ENCODE measurements at places on chromosomes 2 and 18.

GRCh38 chr2:213559053-213559452, 274.8 kb downstream of the SPAG16 start:
- no peak for DNase-seq

- no peak for DNase-seq
Measured at GRCh38 chr2:154697418-154698252, 860 bp upstream of the KCNJ3 start.

DNA sequence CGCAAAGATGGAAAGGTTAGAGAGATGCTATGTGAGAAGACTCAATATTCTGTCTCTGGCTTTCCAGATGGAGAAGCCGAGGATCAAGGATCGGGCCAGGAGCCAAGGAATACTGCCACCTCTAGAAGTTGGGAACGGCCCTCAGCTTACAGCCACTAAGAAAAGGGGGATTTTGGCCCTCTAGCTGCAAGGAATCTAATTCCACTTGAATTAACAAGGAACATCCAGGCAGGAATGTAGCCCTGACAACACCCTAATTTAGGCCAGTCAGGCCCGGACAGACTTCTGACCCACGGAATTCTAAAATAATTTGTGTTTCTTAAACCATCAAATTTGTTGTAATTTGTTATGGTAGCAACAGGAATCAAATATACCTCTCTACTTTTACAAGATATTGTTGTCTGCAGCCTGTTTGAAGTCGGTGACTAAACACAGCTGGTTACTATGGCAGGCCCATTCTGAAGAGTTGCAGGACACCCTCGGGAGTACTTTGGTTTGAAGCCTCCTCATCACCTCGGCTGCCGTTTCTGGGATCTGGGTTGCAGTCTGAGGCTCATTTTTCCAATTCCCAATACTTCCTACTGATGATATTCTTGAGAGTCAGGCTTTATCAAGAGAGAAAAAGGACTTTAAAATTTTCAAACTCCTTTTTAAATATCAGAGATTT, 1131.2 kb downstream of the TSN start:
- DNase-seq = no peak

- DNase-seq = no peak
Measured at GRCh38 chr2:105712166-105712915, 32.4 kb upstream of the NCK2 start.

- DNase-seq = peak; percentile 75
Measured at GRCh38 chr2:202609381-202610145, 25.2 kb upstream of the FAM117B start.

DNA sequence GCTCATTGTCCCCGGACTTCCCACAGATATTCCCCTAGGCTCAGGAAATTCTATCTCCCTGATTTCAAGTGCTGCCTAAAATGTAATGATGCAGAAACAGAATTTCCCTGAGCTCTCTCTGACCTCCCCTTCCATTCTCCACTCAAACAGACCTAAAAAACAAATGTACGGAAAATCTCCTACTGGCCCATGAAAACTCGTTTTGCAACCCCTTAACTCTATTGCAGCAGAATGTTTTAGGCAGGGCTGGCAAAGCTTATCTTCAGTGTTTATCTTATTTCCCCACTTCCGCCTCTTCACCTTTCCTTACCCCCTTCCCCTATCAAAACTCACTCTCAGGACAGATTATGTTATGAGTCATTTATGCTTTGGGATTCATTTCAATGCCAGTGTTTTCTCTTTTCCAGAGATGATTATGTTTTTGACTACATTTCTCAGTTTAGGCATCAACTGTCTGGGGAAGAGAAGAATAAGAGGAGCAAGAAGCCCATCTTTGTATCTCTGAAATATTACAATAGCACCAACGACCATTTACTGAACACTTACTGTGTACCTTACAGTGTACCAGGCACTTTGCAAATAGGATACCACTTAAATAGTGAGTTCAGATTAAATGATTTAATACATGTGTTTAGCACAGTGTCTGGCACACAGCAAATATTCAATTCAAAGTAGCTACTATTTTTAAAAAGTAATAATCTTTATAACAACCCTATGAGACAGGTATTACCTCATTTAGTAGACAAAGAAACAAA, 53.9 kb upstream of the STPG4 start:
- no peak for DNase-seq

DNA sequence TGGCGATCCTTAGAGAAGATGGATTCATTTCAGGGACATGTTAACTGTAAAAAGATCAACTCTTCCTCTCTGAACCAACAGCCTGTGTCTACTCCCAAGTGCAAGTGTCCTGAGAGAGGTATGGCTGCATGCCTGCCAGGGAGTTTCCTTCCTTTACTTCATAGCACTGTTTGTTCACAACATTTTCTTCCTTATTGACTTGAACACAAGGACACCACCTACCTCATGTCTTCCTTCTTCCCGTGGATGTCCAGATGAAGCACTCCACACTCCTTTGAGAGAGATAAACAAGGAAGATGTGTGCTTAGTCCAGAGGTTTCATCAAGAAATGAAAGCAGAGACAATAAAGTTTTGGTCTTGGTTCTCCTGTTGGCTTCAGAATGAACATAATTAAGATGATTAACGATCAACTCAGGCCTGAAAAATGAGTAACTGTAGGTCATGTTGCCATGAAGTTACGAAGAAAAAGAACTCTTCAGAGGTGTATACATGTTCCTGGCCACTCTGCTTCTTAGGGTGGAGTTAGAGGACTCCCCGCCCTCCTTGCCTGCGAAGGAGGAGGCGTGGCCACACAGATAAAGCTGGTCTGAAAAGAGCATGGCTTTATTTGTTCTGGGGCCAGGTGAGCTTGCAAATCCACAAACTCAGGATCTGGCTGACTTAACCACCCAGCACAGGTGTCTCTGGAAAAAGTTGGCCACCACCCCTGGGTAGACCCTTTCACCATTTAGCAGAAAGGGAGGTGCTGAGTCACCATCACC, 155.0 kb upstream of the KCTD1 start:
- no peak for DNase-seq

DNA sequence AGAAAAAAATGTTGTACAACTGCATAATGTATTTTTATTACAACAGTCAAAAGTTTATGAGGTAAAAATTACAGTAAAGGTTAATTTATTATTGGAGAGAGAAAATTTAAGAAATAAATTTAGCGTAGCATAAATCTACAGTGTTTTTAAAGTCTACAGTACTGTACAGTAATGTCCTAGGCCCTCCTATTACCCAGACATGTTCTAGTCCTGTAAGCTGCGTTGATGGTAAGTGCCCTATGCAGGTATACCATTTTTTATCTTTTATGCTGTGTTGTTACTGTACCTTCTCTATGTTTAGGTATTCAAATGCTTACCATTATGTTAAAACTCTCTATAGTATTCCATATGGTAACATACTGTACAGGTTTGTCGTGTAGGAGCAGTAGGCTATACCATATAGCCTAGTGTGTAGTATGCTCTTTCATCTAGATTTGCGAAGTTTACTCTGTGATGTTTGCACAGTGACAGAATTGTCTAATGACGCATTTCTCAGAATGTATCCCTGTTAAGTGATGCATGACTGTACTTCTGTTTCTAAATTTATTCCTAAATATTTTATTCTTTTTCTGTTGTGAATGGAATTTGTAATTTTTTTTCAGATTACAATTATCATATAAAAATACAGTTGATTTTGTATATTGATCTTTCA, 24.5 kb downstream of the ABI2 start:
- no peak for DNase-seq

DNA sequence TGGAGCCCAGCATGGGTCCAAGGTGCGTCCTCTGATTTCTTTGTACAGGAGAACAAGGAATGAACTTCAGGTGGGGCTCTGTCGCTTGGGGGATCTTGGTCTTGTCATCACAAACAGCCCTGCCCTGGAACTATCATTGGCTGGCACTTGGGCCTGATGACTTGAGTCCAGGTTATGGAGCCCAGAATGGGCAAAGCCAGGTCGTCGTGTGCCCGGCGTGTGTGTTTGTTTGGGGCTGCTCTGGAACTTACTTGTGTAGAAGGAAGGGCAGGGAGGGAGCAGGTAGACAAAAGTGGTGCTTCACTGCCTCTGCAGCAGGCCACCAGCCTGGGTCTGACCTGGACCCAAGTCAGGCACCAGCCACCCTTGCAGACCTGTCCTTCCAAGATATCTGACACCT, 306.3 kb upstream of the HS6ST1 start:
- no peak for DNase-seq

DNA sequence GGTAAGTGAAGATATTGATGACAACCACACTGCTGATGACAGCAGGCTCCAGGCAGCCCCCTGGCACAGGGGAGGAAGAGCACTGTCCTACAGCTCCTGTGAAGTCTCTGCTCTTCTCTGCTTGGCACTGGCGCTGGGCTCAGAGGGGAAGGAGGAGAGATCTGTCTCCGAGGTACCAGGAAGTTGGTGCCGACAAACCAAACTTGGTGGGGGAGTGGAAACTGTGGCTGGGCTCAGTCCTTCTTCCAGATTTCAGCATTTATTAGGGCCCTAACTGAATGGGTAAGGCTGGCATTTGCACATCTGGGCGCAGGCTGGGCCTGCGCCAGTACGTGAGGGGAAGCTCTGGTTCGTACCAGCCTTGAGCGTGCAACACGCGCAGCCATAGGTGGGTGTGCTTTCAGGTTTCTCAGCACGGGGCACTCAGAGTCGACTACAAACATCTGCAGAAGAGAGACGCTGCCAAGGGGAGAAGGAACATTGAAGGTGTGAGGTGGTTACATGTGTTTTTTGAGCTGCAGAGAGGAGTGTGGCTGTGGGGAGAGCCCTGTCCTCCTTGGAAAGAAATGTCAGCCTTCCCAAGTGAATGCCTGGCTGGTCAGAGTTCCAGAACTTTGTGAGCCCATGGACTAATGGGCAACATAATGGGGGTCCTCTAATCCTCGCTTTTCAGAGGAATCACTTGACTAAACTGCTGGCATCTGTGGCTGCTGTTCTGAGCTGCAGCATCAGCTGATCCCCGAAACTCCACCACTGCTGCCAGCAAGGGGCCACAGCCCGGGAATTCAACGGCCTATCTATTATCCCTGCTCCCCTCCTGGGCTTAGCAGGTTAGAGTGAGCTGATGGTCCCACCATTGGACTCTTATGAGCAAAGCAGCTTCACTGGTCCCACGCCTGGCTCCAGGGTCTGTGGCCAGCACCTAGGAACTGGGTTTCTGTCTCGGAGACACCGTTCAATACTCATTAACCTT, 55.2 kb upstream of the SEMA4C start:
- no peak for DNase-seq

- no peak for DNase-seq
Measured at GRCh38 chr2:72289283-72289682, 141.6 kb upstream of the CYP26B1 start.

DNA sequence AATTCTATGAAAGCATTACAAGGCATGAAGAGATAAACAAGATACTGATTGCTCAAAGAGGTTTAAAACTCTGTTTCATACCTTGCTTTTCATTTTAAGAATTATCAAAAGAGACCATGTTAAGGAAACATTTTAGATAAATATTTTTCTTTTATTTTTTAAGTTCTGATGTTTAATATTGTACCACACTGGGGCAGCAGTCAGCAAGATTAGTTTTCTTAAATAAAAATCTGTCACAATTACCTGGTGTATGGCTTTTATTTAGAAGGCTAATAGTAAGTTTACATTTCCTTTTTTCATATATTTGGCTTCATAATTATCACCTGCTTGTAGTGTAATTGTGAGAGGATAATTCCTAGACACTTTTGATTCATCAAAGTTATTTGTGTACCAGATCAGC, 46.4 kb downstream of the ZNF804A start:
- no peak for DNase-seq

- no peak for DNase-seq
Measured at GRCh38 chr2:236641051-236641726, 71.6 kb downstream of the ACKR3 start.

DNA sequence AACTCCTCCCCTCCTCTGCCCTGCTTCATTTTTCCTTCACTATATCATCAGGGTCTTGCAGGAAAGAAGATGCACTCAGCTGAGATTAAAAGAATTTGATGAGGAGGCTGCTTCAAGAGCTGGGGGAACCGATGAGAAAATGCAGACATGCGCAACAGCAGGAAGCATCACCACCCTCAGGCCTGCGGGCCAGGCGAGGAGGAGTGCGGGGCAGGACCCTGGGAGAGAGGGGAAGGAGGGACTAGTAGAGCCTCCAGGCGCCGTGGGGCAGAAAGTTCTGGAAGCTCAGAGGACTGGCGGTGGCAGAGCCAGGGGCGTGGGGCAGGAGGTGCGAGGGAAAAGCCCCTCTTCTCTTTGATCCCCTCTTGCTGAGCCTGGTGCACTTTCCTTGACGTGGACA, 108.2 kb downstream of the CD226 start:
- DNase-seq = no peak

GRCh38 chr2:100242476-100242875, 79.8 kb downstream of the LONRF2 start:
- no peak for DNase-seq

DNA sequence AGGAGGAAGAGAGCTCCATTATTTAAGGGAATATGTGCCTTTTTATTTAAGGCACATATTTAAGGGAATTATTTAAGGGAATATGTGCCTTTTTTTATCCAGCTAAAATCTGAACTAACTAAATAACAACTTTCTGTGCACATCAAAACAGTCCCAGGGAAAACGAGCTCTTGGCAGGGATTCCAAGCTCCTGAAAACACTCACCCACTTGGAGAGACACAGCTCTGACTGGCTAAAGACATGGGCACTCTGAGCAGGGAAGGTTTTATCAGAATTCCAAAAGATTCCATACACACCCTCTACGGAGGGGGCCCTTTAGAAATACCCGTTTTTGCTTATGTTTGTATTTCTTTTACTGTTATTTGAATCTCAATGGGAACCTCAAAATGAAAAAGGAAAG, 181.0 kb downstream of the ZNF516 start:
- DNase-seq = no peak

DNA sequence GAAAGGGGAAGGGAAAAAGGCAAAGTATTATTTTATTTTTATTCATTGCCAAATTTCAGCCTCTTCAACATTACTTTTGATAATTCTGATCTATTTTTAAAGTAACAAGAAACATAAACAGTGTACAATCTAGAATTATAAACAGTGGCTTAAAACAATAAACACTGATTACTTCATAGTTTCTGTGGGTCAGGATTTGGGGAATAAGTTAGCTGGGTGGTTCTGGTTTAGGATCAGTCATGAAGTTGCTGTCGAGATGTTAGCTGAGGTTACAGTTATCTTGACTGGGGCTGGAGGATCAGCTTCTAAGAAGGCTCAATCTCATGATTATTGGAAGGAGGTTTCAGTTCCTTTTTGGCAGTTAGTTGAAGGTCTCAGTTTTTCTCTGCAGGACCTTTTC, 109.2 kb downstream of the SCN2A start:
- DNase-seq = no peak

GRCh38 chr18:23810396-23810795, 121.1 kb downstream of the LAMA3 start:
- no peak for DNase-seq
